ENCODE measurements at places on chromosomes 2 and 18.

- no peak for DNase-seq
Observed at GRCh38 chr2:120568089-120568974, 167.3 kb upstream of the GLI2 start.

DNA sequence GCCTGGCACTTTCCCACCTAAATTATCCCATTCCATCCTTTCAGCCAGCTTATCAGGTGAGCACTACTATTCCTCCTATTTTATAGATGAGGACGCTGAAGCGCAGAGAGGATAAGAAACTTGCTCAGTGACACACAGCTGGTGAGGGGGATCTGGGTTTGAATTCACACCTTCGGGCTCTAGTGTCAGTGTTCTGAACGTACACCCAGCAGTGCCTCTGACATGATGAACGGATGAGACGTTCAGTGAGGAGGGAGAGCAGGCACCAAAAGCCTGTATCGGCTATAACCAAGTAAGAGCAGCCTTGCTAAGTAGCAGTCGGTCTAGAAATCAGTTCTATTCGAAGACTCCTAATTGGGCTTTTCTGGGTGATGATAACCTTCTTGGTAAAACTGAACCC, 167.0 kb downstream of the ASB1 start:
- no peak for DNase-seq

DNA sequence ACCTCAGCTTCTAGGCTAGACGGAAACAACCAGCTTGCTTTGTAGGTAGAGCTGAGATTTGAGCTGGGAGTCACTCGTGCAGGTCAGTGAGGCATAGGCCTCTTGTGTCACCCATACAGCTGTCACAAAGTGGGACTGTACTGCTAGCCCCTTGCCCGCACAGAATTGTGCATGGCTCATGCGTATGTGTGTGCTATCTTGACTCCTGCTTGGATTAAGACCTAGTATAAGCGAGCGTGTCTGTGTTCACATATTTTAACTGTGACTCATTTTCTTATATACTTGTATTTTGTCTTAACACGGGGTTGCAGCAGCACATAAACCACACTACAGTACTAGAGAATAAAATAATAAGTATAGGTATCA, 20.1 kb downstream of the CEP68 start:
- DNase-seq = no peak

GRCh38 chr18:54222922-54223567, 1.4 kb downstream of the MBD2 start:
- DNase-seq = no peak

DNA sequence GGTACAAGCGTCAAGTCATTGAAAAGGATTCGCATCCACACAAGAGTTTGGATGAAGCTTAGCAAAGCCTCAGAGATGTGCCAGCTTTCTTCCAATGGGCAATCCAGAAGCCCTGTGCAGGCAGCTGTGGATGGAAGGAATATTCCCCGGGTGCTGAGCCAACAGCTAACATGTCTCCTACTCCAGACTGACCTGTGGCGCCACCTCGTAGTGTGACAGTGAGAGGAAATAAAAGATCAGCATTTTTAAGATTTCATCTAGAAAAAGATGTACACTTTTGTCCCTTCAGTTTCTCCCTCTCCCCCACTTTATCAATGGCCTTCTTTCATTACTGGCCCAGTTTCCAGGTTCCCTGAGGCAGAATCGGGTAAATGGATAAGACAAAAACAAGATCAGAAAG, 48.9 kb upstream of the SPATS2L start:
- no peak for DNase-seq

- DNase-seq = no peak
Observed at GRCh38 chr2:62469114-62469513, 36.9 kb downstream of the TMEM17 start.

DNA sequence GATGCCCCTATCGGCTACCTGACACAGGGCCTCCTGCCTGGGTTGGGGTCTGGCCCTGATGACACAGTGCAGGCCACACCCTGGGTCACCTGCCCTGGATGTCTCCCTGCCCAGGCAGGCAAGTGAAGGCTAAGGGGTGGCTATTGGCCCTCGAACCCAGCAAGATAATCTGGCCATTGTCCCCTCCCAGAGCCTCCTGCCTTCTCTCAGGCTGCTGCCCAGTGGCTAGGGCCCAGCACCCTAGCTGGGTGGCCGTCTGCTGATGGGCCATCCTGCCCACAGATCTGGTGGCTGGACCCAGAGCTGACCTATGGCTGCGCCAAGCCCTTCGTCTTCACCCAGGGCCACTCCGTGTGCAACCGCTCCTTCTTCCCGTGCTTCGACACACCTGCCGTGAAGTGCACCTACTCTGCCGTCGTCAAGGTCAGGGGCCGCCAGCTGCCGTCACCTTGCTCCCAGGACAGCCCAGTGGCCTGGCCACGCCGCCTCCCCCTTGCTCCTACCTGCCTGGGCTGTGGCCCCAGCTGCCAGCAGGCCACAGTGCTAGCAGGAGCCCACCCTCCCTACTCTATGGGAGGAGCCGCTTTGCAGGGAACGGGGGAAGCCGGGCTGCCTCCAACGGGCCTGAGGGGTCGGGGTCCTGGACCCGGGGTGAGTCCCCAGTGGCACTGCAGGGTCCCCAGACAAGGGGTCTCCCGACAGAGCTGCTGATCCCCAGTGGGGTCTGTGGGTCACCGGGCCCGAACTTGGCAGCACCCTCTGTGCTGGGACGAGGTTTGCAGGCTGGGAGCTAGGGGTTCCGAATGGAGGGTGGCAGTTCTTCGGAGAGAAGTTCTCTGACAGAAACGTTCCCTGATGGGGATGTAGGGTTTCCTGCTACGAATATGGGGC, 4.1 kb downstream of the RNPEPL1 start:
- DNase-seq = no peak

GRCh38 chr2:238525990-238526389, 99.3 kb downstream of the ASB1 start:
- no peak for DNase-seq

- no peak for DNase-seq
Observed at GRCh38 chr2:27763907-27764267, 7.6 kb upstream of the MRPL33 start.

DNA sequence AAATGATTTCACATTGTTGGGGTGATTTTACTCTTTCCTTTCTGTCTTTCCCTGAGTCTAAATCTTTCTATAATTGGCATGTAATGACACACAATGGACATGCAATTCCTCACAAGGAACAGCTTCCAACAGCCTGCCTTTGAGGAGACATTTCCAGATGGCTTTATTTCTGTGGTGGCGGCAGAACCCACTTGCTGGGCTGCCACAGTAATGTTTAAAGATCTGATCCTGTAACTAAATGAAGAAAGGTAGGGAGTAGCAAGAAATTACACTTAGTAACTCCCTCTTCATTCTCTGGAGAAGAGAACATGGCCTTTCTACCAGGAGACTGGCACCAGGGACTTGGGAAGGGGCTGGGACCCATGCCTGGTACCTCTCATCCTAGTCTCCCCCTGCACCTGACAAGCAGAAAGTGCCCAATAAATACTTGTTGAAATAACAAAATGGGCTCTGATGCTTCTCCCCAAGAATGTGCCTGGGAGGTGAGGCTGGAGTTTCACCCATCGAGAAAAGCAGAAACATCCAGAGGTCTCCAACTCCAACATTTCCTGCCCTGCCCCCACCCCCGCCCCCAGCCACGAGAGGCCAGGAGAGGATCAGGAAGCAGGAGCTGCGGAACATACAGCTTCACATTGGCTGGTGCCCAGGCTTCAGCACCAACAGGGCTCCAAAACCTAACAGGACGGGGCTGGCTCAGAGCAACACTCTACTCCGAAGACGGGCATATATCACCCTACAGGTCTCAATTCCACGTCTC, 92.1 kb downstream of the PXDN start:
- DNase-seq = no peak

DNA sequence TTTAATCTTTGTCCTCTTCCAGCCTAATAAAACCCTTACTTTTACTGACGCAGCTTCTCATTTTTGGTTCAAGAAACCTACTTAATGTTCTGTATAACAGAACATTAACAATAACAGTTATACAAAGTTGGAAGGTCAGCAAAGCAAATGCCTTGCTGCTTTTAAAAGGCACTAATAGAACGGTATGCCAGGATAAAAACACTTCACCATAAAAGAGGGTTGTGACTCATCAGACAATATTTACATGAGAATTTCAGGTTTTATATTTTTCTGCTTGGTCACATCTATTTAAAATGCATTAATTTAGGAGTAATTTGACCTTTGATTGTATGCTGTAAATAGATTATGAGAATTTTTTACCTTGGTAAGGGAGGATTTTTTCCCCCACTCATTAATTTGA, 3.0 kb downstream of the KLHL41 start:
- DNase-seq = no peak

GRCh38 chr2:101900375-101900774, 91.4 kb upstream of the IL1R2 start:
- DNase-seq = peak; percentile 62

DNA sequence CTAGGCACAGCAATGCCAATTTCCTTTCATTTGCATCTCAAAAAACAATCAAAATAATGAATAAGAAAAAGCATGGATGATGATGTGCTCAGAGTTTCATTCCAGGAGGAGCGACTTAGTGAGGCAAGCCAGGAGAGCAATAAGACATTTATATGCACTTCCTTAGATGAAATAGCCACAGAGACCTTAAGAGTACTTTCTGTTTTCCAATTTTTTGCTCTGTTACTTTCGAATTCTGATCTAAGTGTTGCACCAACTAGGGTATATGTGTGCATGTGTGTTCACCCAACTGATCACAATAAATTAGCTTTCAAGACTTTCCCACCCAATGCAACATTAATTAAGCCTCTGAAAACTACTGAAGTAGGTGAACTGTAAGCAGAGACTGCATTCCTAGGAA, 709 bp downstream of the RAB27B start:
- no peak for DNase-seq

DNA sequence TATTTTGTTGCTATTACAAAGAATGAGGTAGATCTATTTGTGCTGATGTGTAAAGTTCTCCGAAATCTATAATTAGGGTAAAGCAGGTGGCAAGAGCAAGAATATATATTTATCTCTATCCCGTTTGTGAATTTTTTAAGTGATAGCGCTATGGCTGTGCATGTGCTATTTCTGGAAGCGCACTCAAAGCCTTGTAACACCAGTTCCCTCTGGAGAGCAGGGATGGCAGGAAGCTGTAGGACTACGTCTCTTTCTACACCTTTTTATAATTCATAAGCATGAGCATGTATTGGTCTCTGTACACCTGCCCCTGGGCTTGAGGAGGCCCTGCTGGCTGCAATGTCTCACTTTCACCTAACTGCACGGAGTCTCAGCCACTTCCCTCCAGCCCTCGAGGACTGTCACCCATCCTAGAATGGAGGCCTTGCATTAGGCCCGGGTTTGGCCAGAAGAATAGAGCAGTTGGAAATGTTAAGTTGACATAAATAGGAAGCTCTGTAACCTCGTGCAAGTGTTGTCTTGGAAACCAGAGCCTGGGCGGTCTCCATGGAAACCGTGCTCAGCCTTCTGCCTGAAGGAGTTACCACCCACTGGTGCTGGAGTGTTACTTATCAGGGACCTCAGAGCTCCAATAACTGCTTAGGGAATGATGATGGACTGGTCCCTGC, 20.9 kb downstream of the ITM2C start:
- DNase-seq = no peak

DNA sequence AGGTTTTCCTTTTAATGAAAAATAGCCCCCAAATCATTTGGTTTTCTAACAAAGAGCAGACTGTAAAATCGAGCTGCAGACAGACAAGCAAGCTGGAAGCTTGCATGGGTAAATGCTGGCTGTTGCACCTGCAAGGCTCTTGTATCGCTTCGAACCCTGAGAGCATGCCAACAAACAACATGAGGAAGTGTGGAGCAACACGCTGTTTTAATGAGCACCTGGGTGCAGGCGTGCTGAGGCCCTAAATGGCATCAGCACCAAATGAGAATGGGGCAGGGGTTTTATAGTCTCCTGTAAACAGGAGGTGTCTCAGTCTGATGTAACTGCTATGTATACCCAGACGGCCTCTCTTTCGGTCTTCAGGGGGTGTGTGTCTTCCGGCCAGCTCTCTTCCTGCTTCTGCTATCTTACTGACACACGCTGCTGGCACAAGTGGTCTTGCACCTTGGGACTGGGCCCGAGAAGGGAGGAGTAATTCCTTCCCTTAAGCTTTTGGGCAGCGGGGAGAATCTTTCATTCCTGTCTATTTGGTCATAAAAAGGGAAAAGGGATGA, 31.9 kb upstream of the CDH2 start:
- no peak for DNase-seq

DNA sequence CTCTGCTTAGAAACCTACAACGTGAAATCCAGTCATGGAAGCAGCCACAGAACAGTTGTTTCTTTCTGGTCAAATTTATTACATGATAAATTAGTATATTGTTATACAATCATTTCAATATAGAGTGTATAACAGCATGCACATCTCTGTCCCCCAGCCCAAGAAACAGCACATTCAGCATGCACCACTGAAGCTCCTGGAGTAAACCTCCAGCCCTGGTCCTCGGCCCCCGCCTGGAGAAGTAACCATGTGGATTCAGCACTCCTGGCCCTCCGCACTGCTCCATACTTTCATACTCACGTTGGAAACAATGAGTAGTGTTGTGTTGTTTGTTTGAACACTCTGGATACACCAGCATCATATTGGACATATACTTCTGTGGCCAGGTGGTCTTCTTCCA, 15.3 kb upstream of the ID2 start:
- no peak for DNase-seq

- DNase-seq = no peak
Observed at GRCh38 chr2:145987793-145988192, 1467.9 kb upstream of the ZEB2 start.

- no peak for DNase-seq
Observed at GRCh38 chr2:36549165-36549574, 48.8 kb downstream of the FEZ2 start.

DNA sequence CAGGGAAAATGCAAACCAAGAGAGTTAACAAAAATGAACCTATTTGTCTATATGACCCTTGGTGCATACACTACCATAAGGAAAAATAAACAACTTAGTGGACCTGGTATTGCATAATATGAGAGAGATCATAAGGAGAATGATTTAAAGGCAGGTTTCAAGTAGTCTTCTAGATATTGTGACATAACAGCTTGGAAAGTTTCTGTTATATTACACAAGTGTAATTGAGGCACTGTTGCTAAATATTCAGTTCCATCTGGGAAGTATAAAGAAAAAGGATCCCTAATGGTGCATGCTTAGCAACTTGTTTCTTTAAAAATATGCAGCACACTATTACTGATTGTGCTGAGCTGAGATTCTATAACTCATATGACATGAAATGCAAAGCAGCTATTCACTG, 252.2 kb upstream of the SPHKAP start:
- no peak for DNase-seq

- DNase-seq = no peak
Observed at GRCh38 chr2:217166241-217166850, 306.5 kb upstream of the TNP1 start.

All from keratinocyte (primary cell).